ENCODE measurements at places on chromosomes 2 and 18. TPM values are rescaled to one million over a fixed set of nuclear protein-coding genes. Genes with fewer than 3 reads are reported as not detected.

- no peak for DNase-seq
- H3K27me3 ChIP-seq, result no peaks in the 10 kb centered on the region
- no peaks in the 10 kb centered on the region for H3K36me3 ChIP-seq
- H3K4me1 ChIP-seq, result no peaks in the 10 kb centered on the region
- no peak overlapping the region for H3K4me3 ChIP-seq
- no peak overlapping the region for H3K27ac ChIP-seq
Measured at GRCh38 chr2:12678186-12678585, 38.5 kb upstream of the TRIB2 start.

DNA sequence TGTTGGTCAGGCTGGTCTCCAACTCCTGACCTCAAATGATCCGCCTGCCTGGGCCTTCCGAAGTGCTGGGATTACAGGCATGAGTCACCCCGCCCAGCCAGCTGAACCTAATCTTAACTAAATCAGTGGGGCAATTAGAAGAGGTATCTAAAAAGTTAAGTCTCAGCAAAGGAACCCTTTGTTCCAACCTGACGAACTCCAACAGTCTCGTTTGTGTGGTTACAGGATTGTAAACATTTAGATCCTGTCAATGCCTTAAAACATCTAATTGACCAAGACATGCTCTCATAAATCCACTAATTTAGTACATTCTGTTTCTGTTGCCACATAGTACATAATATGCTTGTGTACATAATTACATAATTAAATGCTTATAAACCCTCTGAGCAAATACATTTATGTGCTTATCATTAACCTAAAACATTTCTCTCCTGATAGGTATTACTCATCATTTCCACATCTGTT is 31.1 kb upstream of the STK39 start:
- H3K36me3 ChIP-seq, result no peaks in the 10 kb centered on the region
- H3K4me1 ChIP-seq, result no peaks in the 10 kb centered on the region
- no peak overlapping the region for H3K27ac ChIP-seq
- peak; percentile 37 for DNase-seq
- H3K4me3 ChIP-seq, result no peak overlapping the region
- no peaks in the 10 kb centered on the region for H3K27me3 ChIP-seq

GRCh38 chr18:76456823-76457222 is 38.2 kb downstream of the ZNF516 start:
- no peaks in the 10 kb centered on the region for H3K36me3 ChIP-seq
- H3K27ac ChIP-seq, result no peak overlapping the region
- peaks cover 4% of the 10 kb centered on the region for H3K4me1 ChIP-seq
- H3K27me3 ChIP-seq, result no peaks in the 10 kb centered on the region
- no peak overlapping the region for H3K4me3 ChIP-seq

DNA sequence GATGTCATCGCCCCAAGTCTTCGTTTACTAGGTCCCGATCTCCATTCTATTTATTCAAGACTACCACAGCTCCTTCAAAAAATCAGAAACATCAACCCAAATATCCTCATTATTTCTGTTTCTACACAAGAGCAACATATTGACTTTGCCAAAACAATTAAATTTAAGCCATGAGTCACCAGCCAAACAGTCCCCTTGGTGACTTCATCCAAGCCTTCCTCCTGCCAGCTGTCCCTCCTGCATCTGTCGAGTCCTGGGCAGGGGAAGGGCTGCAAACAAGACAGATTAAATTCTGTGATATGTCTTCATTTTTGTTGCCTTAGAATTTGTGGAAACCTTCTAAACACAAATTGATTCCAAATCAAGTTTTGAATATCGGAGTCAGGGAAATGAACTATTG is 110.3 kb downstream of the SP3 start:
- DNase-seq, result no peak
- no peaks in the 10 kb centered on the region for H3K36me3 ChIP-seq
- H3K27me3 ChIP-seq, result no peaks in the 10 kb centered on the region
- H3K27ac ChIP-seq, result no peak overlapping the region

Gene CDCA7
- total RNA-seq, result 58.1 TPM

Gene SLC19A3
- total RNA-seq, result 98.5 TPM

DNA sequence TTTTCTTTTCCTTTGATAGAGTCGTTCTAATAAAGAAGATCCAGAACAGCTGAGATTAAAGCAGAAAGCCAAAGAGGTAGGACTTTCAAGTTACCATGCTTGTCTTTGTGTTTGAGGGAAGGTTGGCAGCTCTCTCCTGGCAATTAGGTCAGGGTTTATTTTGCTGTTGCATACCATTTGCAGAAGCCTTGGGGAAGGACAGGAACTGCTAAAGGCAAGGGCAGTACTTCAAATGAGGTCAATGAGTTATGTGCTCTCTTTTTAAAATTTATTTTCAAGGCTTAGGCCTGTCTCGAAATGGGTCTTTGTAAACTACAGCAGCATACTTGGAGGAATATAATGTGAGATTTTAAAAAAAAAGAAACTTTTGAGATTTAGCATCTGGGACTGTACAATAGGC is 108.9 kb downstream of the TAF4B start:
- no peaks in the 10 kb centered on the region for H3K27me3 ChIP-seq
- no peaks in the 10 kb centered on the region for H3K4me1 ChIP-seq
- H3K27ac ChIP-seq, result no peak overlapping the region
- H3K4me3 ChIP-seq, result no peak overlapping the region
- H3K36me3 ChIP-seq, result no peaks in the 10 kb centered on the region

Gene SP5
- 149 TPM for total RNA-seq

DNA sequence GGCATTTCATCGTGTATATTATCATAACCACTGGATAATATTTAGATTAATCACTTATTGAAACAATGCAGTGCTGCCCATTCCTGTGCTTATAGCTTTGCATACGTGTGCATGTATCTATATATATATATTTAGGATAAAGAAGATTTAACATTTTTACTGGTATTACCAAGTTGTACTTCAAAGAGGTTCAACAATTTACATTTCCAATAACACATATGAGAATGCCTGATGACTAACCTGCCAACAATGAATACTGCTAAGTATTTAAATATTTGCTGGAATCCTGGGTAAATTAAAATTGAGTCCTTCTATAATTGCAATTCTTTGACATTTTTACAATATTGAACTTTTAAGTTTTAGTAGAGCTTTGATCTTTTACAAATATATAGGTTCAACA is 111.4 kb downstream of the SLC39A10 start:
- H3K4me3 ChIP-seq, result no peak overlapping the region
- no peak for DNase-seq
- H3K27ac ChIP-seq, result no peak overlapping the region
- no peaks in the 10 kb centered on the region for H3K27me3 ChIP-seq
- H3K36me3 ChIP-seq, result no peaks in the 10 kb centered on the region

- DNase-seq, result no peak
- no peaks in the 10 kb centered on the region for H3K27me3 ChIP-seq
- H3K36me3 ChIP-seq, result no peaks in the 10 kb centered on the region
- no peaks in the 10 kb centered on the region for H3K4me1 ChIP-seq
Measured at GRCh38 chr18:77096936-77097886, 35.4 kb downstream of the MBP start.

DNA sequence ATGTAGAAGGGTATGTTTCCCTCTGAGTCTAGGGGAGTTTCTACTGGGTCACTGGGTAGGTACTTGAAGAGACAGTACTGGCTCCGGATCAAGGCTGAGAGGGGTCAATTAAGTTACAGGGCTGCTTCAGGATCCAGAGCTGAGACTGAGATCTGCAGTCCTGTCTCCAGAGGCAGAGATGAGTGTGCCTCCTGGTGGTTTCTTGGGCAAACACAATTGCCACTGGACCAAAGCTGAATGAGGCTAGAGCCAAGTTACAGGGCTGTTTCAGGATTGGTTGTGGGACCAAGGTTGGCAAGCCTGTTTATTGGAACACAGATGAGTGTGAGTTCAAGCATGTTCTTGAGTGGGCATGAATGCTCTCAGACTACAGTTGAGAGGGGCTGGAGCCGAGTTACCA is 157.9 kb downstream of the ADCYAP1 start:
- no peak overlapping the region for H3K4me3 ChIP-seq
- no peaks in the 10 kb centered on the region for H3K36me3 ChIP-seq
- H3K27ac ChIP-seq, result no peak overlapping the region
- no peaks in the 10 kb centered on the region for H3K27me3 ChIP-seq
- no peaks in the 10 kb centered on the region for H3K4me1 ChIP-seq

DNA sequence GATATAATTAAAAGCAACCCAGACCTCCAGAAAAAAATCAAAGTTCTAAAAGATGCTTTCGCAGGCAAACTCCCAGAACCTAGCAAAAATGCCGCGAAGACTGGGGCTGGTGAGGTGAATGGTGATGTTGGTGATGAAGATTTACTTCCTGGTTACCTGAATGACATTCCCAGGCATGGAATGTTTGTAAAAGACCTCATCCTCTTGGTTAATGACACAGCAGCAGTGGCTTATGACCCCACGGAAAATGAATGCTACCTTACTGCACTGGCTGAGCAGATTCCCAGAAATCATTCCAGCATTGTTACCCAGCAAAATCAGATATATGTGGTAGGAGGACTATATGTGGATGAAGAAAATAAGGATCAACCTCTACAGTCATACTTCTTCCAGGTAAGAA is 994 bp downstream of the KLHL41 start:
- H3K4me1 ChIP-seq, result no peaks in the 10 kb centered on the region
- DNase-seq, result no peak
- no peaks in the 10 kb centered on the region for H3K36me3 ChIP-seq
- no peak overlapping the region for H3K4me3 ChIP-seq
- no peak overlapping the region for H3K27ac ChIP-seq

Gene WBP1
- total RNA-seq, result 54.8 TPM

GRCh38 chr2:56040834-56041233 is 117.3 kb upstream of the EFEMP1 start:
- H3K4me3 ChIP-seq, result no peak overlapping the region
- no peaks in the 10 kb centered on the region for H3K27me3 ChIP-seq
- no peaks in the 10 kb centered on the region for H3K36me3 ChIP-seq
- no peak for DNase-seq

GRCh38 chr2:109473616-109474318 is 140.0 kb downstream of the SEPTIN10 start:
- H3K27me3 ChIP-seq, result no peaks in the 10 kb centered on the region
- DNase-seq, result no peak
- no peak overlapping the region for H3K4me3 ChIP-seq

Gene CD8B2
- 0.09 TPM for total RNA-seq

- H3K4me3 ChIP-seq, result no peak overlapping the region
- H3K36me3 ChIP-seq, result no peaks in the 10 kb centered on the region
- no peaks in the 10 kb centered on the region for H3K4me1 ChIP-seq
- no peak overlapping the region for H3K27ac ChIP-seq
- no peak for DNase-seq
- H3K27me3 ChIP-seq, result no peaks in the 10 kb centered on the region
Measured at GRCh38 chr18:65671621-65672415, 79.0 kb upstream of the CDH7 start.

GRCh38 chr2:57509189-57509588 is 537.4 kb upstream of the VRK2 start:
- no peaks in the 10 kb centered on the region for H3K36me3 ChIP-seq
- H3K27me3 ChIP-seq, result no peaks in the 10 kb centered on the region
- H3K4me3 ChIP-seq, result no peak overlapping the region
- no peaks in the 10 kb centered on the region for H3K4me1 ChIP-seq
- DNase-seq, result no peak

Gene LONRF2
- not detected for total RNA-seq

GRCh38 chr2:138779406-138779780 is 797 bp downstream of the NXPH2 start:
- no peaks in the 10 kb centered on the region for H3K36me3 ChIP-seq
- no peaks in the 10 kb centered on the region for H3K27me3 ChIP-seq
- H3K4me3 ChIP-seq, result no peak overlapping the region
- no peak for DNase-seq

DNA sequence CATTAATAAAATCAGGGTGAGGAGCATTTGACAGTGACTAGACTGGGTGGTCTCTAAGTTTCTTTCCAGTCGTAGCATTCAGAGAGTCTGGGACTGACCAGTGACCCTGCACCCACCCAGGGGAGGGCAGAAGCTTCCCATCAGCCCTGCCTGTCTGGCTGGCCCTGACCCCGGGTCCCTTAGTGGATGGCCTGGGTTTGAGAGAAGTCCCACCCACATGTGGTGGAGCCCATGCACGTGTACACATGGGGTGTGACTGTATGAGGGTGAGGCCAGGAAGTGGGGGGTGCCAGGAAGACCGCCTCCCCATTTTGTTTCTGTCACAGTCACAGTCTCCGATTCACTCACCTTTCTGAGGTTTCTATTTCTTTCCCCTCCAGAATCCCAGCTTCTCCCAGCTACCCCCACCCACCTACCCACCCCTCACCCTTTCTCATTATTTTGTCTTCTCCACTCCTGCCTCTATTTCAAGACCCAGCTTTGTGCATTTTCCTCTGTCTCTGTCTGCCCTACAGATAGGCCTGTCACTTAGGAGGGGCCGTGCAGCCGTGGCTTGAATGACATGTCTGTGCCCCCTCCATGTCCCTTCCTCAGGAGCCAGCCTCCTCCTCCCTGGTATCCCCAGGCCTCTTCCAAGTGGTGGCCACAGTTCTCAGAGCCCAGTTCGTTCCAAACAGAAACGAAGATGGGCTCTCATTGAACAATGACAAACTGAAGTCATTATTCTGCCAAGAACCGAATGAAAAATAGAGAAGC is 13.6 kb downstream of the CIB4 start:
- H3K4me1 ChIP-seq, result peaks cover 26% of the 10 kb centered on the region
- no peaks in the 10 kb centered on the region for H3K36me3 ChIP-seq
- H3K4me3 ChIP-seq, result no peak overlapping the region
- DNase-seq, result no peak

DNA sequence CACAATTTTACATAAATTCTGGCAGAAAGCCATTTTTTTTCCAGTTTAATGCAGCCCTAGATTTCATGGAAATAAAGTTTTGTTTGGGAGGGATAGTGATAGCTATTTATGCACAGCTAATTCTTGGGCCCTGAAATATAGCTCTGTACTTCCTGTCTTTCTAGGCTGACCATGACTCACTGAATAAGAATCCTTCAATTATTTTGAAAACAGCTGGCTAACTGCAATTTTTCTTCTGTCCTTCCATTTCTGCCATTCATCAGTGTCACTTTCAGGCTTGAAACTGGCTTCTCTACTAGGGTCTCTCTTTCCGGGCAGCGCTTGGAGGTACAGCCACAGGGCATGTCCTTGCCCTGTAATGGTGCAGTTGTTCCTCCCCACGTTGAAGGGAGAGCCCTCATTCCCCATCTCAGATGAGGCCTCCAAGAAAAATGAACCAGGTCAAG is 97.1 kb upstream of the TMEM178A start:
- peak overlapping the region; percentile 73 for H3K27ac ChIP-seq
- H3K4me3 ChIP-seq, result no peak overlapping the region
- peaks cover 18% of the 10 kb centered on the region for H3K4me1 ChIP-seq
- no peaks in the 10 kb centered on the region for H3K27me3 ChIP-seq

DNA sequence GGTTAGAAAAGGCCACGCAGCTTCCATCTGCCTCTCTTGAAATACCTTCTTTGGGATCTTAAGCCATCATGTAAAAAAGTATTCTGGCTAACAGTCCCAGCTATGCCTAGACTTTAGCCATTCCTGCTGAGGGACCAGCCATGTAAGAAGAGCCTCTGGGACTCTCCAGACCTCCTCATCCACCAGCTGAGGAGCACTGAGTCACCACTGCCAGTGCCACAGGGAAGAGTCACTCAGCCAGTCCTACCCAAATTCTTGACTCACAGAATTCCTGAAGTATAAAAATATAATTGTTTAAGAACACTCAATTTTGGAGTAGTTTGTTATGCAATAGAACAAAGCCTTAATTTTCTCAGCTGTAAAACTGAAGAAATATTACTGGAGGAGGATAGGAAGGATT is 436.7 kb downstream of the ZEB2 start:
- no peak overlapping the region for H3K27ac ChIP-seq
- H3K4me1 ChIP-seq, result no peaks in the 10 kb centered on the region
- DNase-seq, result no peak
- no peaks in the 10 kb centered on the region for H3K36me3 ChIP-seq
- H3K4me3 ChIP-seq, result no peak overlapping the region
- no peaks in the 10 kb centered on the region for H3K27me3 ChIP-seq

- no peak overlapping the region for H3K4me3 ChIP-seq
- no peaks in the 10 kb centered on the region for H3K27me3 ChIP-seq
- H3K27ac ChIP-seq, result no peak overlapping the region
- no peaks in the 10 kb centered on the region for H3K36me3 ChIP-seq
Measured at GRCh38 chr2:65583061-65583460, 150.7 kb upstream of the SPRED2 start.

Gene RESP18
- total RNA-seq, result not detected
